ENCODE measurements at places on chromosomes 11 and 22. TPM values are rescaled to one million over a fixed set of nuclear protein-coding genes. Genes with fewer than 3 reads are reported as not detected.
A peak's percentile ranks its signal among the peaks of the same experiment; 100 is the strongest.

TESMIN gene
- total RNA-seq, result 0.46 TPM

MMP11 gene
- 6.2 TPM for total RNA-seq

NAV2 gene
- total RNA-seq, result 50.8 TPM

GRCh38 chr22:46560696-46561295 is 23.4 kb upstream of the CELSR1 start:
- no peak for DNase-seq

- no peak for DNase-seq
Measured at GRCh38 chr11:34473603-34474169, 35.0 kb downstream of the CAT start.

DNA sequence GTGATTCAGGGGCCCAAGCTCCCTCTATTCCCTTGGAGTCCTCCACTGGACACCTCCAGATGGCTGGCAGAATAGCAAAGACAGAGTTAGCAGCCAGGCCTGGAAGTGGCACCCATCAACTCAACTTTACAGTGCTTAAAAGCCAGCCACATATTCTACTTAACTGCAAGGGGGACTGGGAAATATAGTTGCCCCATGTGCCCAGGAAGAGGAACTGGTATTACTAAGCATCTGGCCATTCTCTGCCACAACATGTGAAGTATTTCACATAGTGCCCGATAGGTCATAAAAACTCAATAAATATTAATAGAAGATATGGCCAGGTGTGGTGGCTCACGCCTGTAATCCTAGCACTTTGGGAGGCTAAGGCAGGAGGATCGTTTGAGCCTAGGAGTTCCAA is 5.5 kb upstream of the IL10RA start:
- no peak for DNase-seq

GRCh38 chr11:103091801-103092524 is at the start of gene DCUN1D5:
DCUN1D5 (minus strand) TSS chr11:103092160; CDS start chr11:103091872, 288 bp downstream.
- peak; percentile 99 for DNase-seq

DNA sequence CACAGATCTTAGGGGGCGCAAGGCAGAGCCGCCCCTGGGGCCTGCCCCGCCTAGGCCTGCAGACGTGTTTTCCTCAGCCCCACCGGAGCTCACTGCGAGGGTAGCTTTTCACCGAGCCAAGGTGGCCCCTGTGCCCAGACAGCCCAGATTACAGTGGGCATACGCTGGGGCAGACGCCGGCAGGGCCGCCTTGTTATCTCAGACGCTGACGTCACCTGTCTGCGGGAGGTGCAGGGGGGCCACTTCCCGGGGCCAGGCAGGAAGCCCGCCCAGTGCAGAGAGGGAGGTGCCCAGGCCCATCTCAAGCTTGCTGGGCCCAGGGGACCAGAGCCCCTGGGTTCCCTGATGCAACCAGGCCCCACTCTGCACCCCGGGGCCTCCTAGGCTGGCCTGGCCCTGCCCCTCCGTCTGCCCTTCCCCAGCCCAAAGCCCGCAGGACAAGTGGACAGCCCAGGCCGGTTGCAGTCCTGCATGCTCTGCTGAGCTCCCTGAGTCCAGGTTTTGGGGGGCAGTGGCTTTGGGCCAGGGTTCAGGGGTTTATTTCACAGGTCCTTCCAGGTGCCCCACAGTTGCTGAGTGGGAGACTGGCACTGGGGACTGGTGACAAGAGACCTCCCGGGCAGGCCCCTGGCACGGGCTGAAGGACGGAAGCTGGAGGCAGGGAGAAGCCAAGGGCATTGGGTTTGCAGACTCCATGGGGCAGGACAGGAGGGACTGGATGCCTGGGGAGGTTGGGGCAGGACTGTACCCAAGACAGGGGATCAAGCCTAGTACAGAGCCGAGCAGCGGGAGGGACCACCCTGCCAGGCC is 38.6 kb downstream of the IGF2 start:
- peak; percentile 75 for DNase-seq

SCGB1C1 gene
- total RNA-seq, result not detected

LMO1 gene
- 0.46 TPM for total RNA-seq

NFRKB gene
- total RNA-seq, result 12.1 TPM

GRCh38 chr11:80362563-80363340 is 921.9 kb upstream of the TENM4 start:
- DNase-seq, result no peak

RIMBP3C gene
- total RNA-seq, result 0.08 TPM

GRCh38 chr22:19757985-19758895 is 2.3 kb upstream of the TBX1 start:
- DNase-seq, result no peak

GRCh38 chr22:22710719-22711531 is 66.5 kb downstream of the GGTLC2 start:
- DNase-seq, result no peak

EHF gene
- 0.08 TPM for total RNA-seq

IL17REL gene
- total RNA-seq, result not detected

- no peak for DNase-seq
Measured at GRCh38 chr22:33557836-33558235, 362.4 kb downstream of the LARGE1 start.

GRCh38 chr11:77505956-77506355 is 32.1 kb upstream of the PAK1 start:
- DNase-seq, result no peak

C2CD3 gene
- 13.2 TPM for total RNA-seq

DNA sequence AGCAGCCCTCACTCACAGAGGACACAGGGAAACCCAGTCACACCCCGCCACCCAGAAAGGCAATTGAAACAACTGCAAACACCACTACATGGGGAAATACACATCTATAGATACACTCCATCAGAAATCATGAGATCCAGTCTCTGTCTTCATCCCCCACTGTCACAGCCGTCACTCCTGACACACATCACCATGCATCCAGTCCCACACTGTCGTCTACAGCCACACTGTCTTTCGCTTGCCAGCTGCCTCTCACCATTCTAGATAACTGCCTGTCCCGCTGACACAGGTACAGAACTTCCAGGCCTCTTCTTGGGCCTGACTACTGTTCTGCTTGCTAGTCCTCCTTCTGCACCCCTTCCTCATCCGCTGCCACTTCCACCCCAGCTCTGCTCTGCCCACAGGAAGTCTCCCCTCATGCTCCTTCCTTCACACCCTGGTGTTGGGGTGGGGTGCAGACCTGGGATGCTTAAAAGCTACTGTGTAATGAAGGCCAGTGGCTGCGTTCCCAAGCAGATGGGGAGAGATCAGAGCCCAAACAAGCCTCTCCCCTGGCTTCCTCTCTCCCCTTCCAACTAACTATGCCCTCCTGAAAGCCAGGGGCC is 42.6 kb downstream of the SLC22A12 start:
- DNase-seq, result no peak

- no peak for DNase-seq
Measured at GRCh38 chr11:18798799-18799469, 7.3 kb upstream of the PTPN5 start.

GRCh38 chr11:98834776-98835175 is 186.0 kb upstream of the CNTN5 start:
- no peak for DNase-seq

- DNase-seq, result no peak
Measured at GRCh38 chr22:47040486-47041270, 278.2 kb downstream of the TBC1D22A start.

- DNase-seq, result no peak
Measured at GRCh38 chr22:37697538-37697835, 639 bp downstream of the TRIOBP start.

PACS1 gene
- total RNA-seq, result 115 TPM

- no peak for DNase-seq
Measured at GRCh38 chr11:130315354-130315970, 745 bp upstream of the ZBTB44 start.

SPI1 gene
- total RNA-seq, result 12.0 TPM

DNA sequence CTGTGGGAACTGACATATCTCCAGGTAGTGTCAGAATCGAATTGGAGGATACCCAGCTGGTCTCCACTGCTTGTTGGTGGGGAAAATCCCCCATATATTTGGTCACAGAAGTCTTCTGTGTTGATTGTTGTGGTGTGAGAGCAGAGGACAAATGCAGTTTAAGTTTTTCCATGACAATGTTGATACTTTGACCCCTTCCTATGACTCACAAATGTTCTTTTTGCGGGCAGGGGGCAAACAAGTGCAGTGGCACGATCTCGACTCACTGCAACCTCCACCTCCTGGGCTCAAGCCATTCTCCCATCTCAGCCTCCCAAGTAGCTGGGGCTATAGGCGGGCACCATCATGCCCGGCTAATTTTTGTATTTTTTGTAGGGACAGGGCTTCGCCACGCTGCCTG is 7.4 kb upstream of the PATL1 start:
- no peak for DNase-seq

DEUP1 gene
- total RNA-seq, result not detected

DNA sequence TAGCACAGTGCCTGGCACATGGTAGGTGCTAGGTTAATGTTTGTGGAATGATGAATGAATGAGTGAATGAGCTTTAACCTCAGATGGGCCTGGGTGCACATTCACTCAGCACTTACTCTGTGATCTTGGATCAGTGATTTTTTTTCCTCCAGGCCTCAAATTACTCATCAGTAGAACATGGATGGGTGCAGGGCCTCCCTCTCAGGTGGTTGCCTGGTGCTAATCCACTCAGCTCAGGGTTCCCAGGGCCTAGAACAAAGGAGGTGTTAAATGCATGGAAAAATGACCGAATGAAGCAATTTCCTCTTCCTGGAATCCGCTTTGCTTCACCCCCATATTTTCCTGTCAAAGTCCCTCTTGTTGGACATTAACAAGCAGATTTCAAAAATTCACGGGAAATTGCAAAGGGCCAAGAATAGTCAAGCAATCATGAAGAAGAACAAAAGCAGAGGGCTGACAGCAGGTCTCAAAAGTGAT is 93.5 kb downstream of the MYEOV start:
- DNase-seq, result no peak

- DNase-seq, result no peak
Measured at GRCh38 chr11:128300785-128301184, 286.6 kb downstream of the ETS1 start.

- DNase-seq, result no peak
Measured at GRCh38 chr22:36840106-36840505, 20.7 kb upstream of the NCF4 start.

CDC42BPG gene
- 1.2 TPM for total RNA-seq

C11orf21 gene
- total RNA-seq, result 23.2 TPM

XKR3 gene
- not detected for total RNA-seq

RCOR2 gene
- 4.8 TPM for total RNA-seq

DNA sequence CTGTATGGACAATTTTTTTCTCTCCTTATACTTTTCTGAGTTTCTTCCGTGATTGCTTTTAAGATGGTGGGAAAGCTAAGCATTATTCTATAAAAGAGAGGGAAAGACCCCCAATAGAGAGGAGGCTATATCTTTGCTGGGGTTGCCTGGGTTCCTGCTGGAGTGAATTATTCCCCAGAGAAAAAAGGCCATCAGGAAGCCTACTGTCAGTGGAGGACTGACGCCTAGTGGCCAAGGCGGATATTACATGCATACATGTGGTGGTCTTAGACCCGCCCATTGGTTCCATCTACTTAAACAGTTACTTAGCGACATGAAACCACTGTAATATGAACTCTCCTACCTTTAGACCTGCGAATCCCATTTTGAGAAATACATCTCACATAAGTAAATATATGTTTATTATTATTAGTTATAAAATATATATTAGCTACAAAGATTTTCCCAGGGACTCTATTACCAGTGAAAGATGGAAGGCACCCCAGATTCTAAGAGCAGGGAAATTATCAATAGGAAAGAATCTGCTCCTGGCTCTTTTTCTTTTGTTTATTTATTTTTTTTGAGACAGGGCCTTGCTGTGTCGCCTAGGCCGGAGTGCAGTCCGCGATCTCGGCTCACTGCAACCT is 15.7 kb upstream of the PGA3 start:
- DNase-seq, result no peak

DNA sequence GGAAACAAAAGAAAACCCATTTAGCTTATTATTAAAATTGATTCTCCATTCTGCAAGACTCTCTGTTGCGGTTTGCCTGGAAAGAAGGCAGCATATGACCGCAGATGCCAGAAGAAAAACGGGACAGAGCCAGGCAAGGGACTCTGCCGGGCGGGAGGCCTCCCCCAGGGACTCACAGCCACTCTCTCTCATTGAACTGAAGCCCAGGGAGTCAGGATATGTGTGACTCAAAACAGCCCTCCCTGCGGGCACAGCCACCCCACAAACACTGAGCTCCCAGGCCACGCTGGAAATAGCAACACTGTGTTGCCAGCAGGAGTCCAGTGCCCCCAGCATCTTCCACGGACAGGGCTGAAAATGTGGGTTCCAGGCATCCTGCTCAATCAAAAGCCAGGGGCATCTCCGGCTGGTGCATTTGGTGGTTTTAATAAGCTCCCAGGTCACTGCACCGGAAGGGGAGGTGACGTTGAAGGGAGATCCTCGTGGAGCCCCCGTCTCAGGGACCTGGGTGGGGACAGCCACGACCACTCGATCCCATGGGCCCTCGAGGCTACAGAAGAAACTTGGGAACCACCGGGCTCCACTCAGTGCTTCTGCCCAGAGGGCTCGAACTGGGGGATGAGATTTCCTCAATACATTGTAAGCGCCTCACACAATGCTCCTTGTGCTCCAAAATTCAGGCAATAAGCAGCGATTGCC is 624.5 kb downstream of the TBC1D22A start:
- no peak for DNase-seq

DNA sequence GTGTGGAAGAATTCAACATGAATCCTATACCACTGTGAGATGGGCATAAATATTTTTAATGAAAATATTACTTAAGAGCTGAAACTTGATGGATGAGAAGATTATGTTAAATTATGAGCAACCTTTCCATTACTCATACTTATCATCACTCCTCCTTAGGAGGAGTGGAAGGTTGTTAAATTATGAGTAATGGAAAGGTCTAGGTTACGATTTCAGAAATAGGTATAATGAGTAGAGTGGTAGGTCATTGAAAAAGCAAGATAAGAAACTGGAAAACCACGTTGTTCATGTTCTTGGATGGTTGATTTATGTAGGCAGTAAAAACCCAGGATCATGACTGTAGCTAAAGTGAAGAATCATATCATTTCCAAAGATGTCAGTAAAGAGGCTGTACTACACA is 973.2 kb upstream of the RAG2 start:
- no peak for DNase-seq

GGT5 gene
- total RNA-seq, result 12.2 TPM

P2RY6 gene
- total RNA-seq, result 6.9 TPM

GRCh38 chr22:41237707-41238569 is 2.8 kb downstream of the CHADL start:
- DNase-seq, result peak; percentile 92

- DNase-seq, result no peak
Measured at GRCh38 chr11:75023446-75024067, 34.8 kb downstream of the NEU3 start.

FAM180B gene
- total RNA-seq, result not detected

- DNase-seq, result no peak
Measured at GRCh38 chr22:45478108-45478771, 24.4 kb upstream of the FBLN1 start.

SLC22A9 gene
- total RNA-seq, result not detected

MIAT gene
- 1.3 TPM for total RNA-seq

ZNF280B gene
- 0.57 TPM for total RNA-seq

OSBP gene
- total RNA-seq, result 35.1 TPM

ANO5 gene
- 58.4 TPM for total RNA-seq

GRCh38 chr11:19460718-19461405 is 220.1 kb upstream of the E2F8 start:
- DNase-seq, result no peak

GRCh38 chr11:134049303-134049702 is 19.6 kb upstream of the JAM3 start:
- no peak for DNase-seq

All from cardiac septum (tissue), 1 donor.